ENCODE measurements at places on chromosomes 3 and 15.

DNA sequence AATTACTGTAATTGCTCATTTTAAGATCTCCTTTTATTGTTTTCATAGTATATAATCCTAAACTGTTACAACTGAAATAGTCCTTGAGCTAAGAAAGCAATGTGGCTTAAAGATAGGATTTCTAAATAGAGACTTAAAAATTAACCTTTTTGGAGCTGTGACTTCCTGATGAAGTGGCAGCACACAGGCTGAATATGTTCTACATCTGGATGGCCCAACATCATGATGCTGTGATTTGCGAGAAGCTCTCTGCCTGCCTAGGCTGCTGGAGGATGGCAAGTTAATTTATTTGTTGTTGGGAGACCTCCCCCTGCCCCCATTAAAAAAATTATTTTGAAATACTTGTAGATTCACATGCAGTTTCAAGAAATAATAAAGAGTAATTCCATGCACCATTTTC is 134.5 kb downstream of the IGF1R start:
- no peak for DNase-seq

DNA sequence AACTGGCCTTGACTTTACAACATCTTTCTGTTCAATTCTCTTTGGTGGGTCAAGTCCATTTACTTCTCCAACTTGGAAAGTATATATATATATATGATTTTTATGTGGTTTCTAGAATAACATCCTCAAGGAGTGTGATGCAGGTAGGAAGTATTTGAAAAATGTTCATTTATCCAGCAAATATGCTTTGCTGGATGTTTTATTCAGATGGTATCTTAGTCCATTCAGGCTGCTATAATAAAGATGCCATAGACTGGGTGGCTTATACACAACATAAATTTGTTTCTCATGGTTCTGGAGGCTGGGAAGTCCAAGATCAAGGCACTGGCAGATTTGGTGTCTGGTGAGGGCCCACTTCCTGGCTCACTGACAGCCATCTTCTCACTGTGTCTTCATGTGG is 168.7 kb upstream of the RASGRP1 start:
- no peak for DNase-seq

GRCh38 chr3:152334761-152335160 is 66.0 kb downstream of the MBNL1 start:
- DNase-seq = no peak

GRCh38 chr3:113043686-113044085 is 52.9 kb downstream of the GTPBP8 start:
- no peak for DNase-seq

- DNase-seq = no peak
These were observed 75.7 kb upstream of the BNIP2 start for GRCh38 chr15:59764775-59765174.

GRCh38 chr3:152554980-152555379 is 280.0 kb upstream of the P2RY1 start:
- DNase-seq = peak; percentile 20

DNA sequence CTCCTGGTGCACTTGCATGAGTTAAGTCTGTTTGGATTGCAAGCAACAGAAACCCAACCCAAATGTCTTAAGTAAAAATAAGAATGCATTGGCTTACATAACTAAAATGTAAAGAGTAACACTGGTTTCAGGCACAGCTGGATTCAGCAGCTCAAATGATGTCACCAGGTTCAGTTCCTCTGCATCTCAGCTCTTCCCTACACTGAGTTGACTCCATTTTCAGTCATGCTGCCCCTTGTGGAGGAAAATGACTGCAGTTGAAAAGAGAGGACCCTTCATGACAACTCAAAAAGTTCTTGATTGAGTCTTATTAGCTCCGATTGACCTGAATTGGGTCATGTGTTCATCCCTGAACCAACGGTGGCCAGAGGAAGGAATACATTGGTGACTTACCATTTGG is 138.5 kb upstream of the ABI3BP start:
- no peak for DNase-seq

DNA sequence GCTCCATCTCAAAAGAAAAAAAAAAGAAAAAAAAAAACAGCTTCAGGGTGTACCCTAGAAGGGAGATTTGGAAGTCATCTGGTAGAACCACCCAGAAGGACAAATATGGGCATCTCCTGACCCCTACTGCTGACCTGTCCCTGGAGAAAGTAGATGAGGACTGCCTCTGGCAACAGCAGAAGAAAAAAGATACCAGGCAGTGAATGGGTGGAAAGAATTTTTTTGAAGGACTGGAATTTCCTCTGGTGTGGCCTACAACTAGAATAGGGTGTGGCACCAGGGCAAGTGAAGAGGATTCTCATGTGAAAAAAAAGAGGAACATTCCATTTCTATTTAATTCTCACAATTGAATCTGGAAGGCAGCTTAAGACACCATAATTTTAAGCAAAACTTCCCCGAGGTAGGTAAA is 3.1 kb downstream of the ANXA2 start:
- peak; percentile 45 for DNase-seq

DNA sequence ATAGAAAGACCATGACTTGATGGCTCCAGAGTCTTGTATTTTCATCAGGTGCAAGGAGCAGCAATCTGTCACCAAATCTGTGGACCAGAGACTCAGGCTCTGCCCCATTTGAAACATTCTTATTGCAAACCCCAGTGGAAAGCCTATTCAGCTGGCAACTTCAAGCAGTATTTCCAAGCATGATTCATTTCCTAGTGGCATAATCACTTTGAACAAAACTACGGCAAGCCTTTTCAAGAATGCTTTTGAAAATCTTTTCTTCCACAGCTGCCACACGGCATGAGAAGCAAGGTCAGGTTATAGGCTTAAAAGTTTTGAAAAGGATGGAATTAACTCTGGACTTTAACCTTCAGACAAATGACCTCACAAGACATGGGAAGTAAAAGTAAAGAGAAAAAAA is 122.0 kb upstream of the BFSP2 start:
- DNase-seq = peak; percentile 61

- no peak for DNase-seq
These were observed 240.7 kb upstream of the TBC1D5 start for GRCh38 chr3:17983106-17983505.

DNA sequence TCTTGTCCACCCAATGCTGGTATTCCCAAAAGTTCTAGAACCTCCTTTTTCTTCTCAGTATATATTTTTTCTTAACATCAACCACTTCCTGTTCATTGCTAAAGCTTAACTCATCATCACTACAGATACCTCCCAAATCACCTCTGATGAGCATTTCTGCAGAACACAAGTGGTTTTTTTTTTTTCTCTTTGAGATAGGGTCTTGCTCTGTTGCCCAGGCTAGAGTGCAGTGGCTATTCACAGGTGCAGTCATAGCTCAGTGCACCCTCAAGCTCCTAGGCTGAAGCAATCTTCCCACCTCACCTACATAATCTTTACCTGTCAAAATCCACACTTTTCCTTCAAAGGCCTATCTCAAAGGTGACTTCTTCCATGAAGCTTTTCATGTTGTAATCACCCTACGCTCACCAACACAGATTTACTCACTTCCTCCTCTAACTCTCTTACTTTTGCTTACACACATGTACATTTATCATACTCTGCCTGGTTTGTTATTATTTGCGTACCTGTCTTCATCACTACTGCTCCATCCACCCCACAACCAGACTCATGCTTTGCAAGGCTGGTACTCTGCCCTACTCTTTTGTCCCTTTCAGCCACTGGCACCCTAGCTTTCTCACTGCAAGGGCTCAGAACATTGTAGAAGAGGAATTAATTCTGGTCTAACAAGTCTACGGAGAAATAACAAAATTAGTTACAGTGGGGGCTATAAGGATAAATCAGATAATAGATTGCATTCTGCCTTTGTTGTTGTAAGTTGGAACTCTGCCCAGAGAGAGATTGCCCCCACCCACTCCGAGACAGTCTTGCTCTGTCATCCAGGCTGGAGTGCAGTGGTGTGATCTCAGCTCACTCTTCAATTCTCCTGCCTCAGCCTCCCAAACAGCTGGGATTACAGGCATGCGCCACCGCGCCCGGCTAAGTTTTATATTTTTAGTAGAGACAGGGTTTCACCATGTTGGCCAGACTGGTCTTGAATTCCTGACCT is 27.5 kb downstream of the HERC1 start:
- no peak for DNase-seq

- DNase-seq = no peak
These were observed 555.1 kb upstream of the NAALADL2 start for GRCh38 chr3:174303907-174304560.

GRCh38 chr3:187913617-187914033 is 168.4 kb upstream of the BCL6 start:
- DNase-seq = peak; percentile 25

DNA sequence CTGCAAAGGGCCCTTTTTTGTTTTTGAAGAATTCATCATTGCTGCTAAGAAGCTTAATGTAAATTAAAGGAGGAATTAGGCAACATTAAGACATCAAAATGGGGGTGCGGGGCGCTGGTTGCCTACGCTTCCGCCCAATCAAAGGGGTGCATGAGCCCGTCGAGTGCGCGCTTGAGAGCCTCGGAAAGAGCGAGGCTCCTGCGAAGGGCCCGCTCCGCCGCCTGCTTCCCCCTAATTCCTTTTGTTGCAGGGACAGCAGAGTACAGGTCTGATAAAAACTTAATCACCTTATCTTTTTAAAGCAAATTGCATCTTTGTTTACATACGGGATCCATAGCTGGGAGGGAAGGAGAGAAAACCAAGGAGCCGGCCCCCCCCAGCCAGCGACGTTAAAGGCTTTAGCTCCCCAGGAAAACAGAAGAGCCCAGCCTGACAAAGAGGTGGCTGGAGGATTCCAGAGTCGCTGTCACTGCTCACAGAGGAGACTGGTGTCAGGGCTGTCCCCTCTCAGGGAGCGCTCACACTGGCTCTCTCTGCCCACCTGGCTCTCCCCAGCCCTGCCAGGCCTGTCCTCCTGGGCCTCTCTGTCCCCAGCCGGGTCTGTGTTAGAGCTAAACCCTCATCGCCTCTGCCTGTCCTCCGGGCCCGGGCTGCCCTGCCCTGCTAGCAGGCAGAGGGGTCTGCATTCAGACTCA is 67.3 kb downstream of the DNAJB8 start:
- no peak for DNase-seq

DNA sequence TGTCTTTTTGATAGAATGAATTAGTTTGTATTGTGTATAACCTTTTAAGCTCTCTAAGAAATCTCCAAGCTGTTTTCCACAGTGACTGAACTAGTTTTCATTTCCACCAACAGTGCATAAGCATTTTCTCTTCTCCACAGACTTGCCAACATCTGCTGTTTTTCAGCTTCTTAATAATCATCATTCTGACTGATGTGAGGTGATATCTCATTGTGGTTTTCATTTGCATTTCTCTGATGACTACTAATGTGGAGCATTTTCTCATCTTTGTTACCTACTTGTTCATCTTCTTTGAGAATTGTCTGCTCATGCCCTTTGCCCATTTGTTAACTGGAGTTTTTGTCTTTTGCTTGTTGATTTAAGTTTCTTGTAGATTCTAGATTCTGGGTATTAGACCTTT is 777.5 kb downstream of the OTOL1 start:
- no peak for DNase-seq

GRCh38 chr3:143771258-143771657 is 77.0 kb downstream of the SLC9A9 start:
- DNase-seq = no peak

DNA sequence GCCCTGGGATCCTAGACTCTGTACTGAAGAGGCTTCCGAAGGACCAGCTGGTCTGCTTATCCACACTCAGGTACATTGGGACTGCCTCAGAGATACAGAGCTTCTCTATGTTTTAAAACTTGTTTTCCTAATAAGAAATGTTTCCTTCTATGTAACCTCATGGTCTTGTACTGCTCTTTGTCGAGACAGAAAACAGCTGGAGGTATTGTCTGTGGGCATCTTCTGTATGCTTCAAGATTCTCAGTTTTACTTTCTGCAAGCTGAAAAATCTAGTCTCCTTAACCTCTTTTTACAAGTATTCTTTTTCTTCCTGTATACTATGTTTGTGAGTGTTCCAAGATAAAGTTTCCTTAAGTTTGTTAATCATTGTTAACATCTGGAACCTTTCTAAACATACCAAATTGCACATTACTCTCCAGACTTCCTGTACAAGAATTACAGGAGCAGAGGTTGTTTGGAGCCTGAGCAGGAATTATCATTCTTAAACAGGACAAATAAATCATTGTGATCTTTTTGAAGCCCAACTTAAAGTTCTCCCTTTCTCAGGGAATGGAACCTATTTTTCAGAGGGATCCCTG is 358.3 kb upstream of the CFAP20DC start:
- DNase-seq = no peak

- peak; percentile 74 for DNase-seq
These were observed 26.8 kb upstream of the OCA2 start for GRCh38 chr15:28125673-28126651.

All from astrocyte of the hippocampus (primary cell).